ENCODE measurements at places on chromosomes 16 and 17.

DNA sequence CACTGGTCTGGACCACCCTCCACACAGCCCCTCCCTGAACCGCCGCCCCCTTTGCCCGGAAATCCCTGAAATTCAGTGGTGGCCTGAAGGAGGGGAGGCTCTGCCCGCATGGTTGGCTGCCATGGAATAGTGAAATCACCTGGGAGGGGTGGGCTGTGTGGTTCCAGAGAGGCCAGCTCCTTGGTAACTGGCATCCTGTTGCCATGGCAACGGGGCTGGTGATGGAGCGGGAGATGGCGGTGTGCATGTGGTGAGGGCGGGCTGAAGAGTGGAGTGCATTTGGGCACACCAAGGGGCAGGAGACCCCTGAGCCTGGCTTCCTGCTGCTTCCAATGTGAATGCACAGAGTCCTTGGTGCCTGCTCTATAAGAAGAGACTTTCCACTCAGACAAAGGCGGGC is 2.4 kb downstream of the EFNB3 start:
- no peak for DNase-seq

DNA sequence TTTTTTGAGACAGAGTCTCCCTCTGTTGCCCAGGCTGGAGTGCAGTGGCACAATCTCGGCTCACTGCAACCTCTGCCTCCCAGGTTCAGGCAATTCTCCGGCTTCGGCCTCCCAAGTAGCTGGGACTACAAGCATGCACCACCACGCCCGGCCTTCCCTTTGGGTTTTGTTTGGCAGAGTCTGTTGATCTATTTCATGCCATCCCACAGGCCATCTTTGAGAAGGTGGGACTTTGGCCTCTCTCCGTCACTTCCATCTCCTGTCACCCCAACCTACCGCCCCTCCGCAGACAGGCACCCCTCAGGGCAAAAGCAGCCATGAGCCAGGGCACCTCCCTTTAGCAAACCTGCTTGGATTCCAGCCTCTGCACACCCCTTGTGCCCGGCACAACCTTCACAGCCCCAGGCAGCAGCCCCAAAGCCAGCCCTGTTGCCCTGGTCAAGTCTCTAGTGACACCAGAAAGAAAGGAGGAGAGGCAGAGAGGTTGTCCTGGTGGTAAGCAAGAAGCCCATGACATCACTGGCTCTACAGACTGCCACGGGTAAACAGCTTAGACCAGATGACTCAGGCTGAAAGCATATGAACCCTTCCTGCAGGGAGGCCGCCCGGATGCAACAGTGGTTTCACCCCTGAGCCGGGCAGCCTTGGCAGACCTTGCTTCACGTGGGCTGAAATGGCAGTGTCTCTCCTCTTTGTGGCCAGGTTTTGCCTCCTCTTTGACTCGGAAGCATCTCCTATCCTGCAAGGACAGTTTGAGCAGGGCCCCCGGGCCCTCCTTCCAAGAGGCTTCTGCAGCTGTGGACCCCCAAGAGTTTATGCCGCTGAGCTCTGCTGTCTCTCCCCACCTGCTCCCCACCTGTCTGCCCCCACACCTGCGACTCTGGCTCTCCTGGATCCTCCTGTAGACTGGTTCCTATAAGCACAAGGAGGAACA is 8.1 kb upstream of the TIMP2 start:
- DNase-seq, result peak; percentile 95

- no peak for DNase-seq
These were observed 477 bp upstream of the CLDN9 start for GRCh38 chr16:3012246-3012645.

GRCh38 chr16:58615280-58615679 is 14.3 kb downstream of the CNOT1 start:
- peak; percentile 62 for DNase-seq

DNA sequence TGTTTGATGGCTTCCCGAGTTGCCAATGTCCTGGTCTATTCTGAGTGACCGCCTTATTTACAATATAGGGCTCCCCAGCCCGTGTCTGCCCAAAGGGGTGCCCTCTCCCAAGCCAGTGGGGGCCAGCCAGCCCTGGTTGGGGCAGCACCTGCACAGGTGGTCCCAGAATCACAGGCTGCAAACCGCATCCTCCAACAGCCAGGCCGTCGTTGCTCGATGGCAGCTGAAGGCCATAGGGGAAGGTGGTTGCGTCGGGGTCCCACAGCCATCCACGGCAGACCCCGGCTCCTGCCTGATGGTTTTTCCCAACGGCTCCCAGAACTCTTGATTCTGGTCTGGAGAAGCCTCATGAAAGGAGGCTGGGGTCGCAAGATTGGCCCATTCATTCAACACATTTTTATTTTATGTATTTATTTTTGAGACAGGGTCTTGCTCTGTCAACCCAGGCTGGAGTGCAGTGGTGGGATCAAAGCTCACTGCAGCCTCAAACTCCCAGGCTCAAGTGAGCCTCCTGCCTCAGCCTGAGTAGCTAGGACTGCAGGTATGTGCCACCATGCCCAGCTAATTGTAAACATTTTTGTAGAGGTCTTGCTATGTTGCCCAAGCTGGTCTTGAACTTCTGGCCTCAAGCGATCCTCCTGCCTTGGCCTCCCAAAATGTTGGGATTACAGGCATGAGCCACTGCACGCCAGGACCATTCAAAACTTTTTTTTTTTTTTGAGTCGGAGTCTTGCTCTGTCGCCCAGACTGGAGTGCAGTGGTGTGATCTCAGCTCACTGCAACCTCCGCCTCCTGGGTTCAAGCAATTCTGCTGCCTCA is 79.0 kb upstream of the TOB1 start:
- no peak for DNase-seq

DNA sequence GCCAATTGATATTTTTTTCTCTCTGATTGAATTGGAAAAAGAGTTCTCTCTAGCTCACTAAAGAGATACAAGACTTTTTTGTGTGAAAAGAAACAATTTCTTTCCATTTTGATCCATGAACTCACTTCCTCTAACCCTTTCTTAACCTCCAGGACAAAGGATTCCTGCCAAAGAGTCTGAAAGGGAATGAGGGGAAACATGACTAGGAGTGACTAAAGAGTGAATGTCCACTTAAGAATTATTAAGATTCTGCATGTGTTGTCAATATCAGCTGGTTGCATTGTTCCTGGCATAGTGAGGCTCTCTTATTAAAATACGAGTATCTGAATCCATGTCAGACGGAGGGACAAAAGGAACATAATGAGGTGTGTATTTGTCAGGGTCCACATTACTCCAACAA is 344.7 kb downstream of the GRIN2A start:
- no peak for DNase-seq

- DNase-seq, result peak; percentile 32
These were observed 1070.0 kb downstream of the CDH11 start for GRCh38 chr16:64051824-64052223.

- DNase-seq, result peak; percentile 35
These were observed 8.6 kb downstream of the SARM1 start for GRCh38 chr17:28379814-28380801.

Data from fibroblast of skin of right biceps (primary cell).